Activated naive CD4-positive, alpha-beta T cell treated with anti-CD3 and anti-CD28 coated beads, Interleukin-2, amount 50 U/mL, for 16 hours (primary cell): ENCODE measurements at places on chromosomes 4 and X.

DNA sequence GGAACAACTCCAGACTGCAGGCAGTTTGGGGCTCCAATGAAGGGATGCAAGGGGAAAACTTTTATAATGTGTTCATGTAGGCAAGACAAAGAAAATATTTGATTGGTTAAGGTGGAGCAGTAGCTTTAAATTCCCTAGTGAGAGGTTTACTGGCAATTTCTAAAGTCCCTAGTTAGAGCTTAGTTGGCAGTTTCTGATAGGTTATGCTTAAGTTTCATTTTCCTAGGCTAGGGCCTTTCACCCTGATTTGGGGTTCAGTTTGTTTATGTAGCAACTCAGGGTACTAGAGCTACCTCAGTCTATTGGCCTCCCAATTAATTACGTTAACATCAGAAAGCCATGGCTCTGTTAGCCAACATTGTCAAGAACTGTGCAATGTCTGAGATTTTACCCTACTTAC is 14.6 kb downstream of the BBS12 start:
- DNase-seq = no peak

GRCh38 chr4:7295911-7296660 is 103.7 kb downstream of the SORCS2 start:
- DNase-seq = no peak

DNA sequence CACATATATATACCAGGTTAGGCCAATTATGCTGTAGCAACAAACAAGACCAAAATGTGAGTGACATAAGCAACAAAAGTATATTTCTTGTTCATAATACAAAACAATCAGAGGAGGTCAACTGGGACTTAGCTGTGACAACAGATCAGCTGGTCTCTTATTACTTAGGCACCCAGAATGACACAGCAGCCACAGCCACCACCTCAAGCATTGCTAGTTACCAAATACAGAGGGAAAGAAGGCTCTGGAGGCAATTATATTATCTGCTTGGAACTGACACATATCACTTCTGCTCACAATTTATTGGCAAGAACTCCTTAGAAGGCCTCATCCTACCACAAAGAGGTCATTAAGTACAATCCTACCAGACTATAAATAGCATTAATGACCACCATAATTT is 15.2 kb downstream of the ATOH1 start:
- no peak for DNase-seq

DNA sequence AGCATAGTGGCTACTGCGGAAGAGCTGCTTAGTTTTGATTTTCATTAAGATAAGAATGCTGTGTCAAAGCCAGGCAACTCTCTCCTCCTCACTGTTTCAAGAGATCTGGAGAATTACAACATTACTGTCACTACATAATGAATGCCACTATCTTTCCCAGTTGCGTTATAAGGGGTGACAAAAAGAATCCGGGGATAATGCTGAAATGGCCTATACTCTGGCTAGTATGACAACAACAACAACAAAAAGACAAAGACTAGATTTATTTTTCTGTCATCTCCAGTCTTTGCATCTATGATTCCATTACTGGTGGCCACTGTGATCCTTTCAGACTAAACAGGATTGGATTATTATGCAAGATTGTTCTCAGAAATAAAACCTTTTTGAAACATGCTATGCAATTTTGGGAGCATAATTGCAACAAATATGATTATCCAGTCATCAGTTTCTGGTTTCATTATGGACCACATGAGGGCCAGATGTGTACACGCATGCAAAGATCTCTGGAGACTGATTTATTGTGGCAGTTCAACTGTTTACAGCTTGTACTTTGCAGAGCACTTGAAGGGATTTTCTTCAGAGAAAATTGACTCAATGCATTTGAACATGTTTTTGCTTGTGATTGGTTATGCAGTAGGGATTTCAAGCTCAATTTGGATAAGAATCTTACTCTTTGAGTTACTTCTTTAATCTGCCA is 31.1 kb upstream of the SPANXB1 start:
- no peak for DNase-seq

- no peak for DNase-seq
Observed at GRCh38 chr4:170089274-170089667, 485 bp downstream of the AADAT start.
